ENCODE measurements at places on chromosomes 6 and 20.
A peak's percentile ranks its signal among the peaks of the same experiment; 100 is the strongest.

DNA sequence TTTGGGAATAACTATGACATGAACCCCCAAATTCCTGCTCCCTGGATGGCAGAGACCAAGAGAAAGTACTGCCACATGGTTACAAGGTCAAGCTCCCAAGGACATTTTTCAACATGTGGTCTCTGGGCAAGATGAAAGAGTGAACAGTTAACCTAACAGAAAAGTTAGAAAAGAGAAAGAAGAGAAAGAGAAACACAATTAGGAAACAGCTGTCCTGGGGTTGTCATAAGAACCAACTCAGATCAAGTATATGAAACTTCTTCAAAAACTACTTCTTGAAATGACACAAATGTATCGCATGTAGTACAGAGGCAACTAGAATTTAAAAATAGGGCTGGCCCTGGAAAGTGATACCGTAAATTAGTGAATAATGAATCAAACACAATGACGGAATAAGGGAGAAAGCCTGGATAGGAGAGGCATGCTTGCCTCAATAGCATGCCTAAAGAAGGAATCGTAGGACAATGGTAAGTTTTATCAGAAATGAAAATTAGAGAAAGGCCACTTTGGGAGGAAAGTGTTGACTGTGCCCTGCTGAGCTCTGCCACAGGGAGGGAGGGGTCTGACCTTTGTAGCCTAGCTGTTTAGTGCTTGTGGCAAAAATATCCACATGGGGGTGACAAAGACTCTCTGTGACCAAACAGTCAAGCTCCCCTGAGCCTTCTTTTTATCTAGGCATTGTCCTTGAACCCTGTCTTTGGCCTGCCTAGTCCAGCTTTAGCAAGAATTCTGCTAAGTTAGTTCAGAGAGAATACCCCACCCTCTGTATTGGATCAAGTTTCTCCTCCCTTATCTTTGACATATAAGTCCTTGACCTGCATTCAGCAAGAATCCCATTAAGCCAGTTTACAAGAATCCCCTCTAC is 4.3 kb upstream of the DCBLD1 start:
- peak; percentile 62 for DNase-seq

DNA sequence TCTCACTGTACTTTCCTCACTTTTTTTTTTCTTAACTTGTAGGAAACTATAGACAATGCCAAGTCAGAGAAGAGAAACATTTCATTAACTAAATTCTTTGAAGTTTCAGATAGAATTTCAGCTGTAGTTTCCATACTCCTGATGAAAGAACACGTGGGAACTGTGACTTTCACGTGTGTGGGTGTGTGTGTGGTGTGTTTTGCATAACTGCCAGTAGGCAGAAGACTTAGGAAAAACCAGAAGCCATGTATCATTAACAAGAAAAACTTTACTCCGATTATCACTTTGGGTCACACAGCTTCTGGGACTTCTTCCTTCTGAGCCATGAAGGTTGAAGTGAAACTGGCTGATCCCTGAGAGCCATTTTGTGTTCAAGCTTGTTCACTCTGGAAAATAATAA is 483.3 kb downstream of the TFAP2B start:
- DNase-seq = no peak

DNA sequence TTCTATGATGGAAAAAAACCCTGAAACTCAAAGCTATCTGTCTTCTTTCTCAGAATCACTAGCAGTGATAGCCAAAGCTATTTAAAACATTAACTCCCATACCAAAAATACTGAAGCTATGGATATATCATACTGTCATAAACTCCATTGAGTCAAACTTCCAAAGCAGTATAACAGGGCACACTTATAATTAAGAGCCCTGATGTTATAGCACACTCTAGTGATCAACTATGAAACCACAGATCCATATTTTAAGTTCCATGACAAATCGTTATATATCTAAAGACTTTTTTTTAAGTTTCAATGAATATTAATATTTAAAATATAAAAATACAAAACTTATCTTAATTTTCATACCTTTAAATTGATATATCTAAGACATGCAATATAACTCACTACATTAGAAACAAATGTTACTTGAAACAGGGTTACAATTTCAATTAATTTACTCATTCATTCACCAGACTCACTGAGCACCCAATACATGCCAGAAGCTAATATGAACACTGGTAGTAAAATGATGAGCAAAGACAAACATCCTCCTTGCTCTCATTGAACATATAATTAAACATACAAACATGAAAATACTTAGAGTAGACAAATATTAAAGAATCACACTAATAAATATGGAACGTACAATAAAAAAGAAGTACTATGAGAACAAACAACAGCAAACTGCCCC is 69.3 kb downstream of the IBTK start:
- no peak for DNase-seq

GRCh38 chr6:136969930-136970329 is 47.8 kb downstream of the SLC35D3 start:
- no peak for DNase-seq

DNA sequence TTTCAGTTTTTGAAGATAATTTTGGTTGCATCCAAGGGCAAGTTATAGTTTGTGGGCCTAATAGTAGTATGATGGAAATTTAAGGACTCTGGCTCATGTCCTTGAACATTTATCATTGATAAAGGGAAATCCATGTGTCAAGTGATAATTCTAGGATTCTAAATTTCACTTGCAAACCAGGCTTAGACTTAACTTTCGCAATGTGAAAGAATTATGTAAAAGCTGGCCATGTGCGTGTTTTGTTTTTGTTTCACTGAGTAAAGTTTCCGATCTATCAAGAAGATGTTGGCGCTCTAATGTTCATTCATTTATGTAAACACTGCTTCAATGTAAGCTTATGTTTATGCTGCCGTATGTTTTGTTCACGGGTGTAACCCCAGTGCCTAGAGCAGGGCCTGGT is 302.0 kb downstream of the SOX4 start:
- DNase-seq = no peak

- no peak for DNase-seq
These were observed 422.9 kb upstream of the PLCB4 start for GRCh38 chr20:8646033-8646441.

- peak; percentile 85 for DNase-seq
These were observed 26.5 kb downstream of the PDE10A start for GRCh38 chr6:165636402-165637048.

DNA sequence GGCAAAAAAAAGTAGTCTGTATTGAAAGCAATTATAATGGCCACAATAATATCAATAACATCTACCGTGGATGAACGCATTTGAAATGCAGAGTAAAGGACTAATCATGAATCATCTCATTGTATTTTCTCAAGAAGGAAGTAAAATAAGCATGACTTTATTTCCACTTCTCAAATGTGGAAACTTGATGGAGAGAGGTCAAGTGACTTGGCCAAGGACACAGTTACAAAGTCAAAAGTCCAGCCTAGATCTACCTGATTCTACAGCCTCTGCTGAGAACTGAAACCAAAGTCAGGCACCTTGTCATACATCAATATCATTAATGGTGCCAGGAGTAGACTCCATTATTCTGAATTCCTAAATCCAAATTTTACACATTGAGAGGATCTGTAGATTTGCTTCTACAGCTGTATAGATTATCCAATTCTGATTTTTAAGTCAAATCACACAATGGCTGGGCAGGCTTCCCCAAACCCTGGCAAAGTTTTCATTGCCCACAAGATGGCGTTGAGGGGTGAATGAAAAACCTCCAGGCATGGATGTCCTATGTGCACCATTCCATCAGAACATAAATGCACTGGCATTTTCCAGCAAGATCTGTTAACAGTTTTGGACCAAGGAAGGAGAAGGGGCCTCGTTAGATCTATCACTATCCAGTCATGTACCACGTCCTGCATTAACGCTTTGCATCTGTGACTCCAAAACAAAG is 423.1 kb downstream of the MAFB start:
- DNase-seq = peak; percentile 54

- DNase-seq = no peak
These were observed 14.1 kb downstream of the CPNE1 start for GRCh38 chr20:35650632-35651031.

GRCh38 chr6:57029213-57029612 is 17.3 kb upstream of the KIAA1586 start:
- DNase-seq = no peak

DNA sequence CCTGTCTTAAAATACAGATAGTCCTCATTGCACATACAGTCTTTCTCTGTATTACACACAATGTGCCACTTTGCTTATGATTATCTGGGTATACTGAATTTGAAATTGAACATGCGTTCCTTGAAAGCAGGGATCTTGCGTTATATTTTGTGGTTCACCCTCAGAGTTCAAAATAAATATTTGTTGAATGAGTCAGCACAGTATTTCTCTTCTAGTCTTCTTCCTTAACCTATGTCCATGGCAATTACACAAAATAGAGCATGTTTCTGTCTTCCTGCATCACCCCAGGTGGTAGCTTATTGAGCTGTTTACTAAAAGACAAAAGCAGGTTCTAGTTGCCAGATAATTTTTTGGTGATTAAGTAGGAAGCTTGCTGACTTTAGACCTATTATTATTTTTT is 272.9 kb upstream of the FERMT1 start:
- DNase-seq = no peak

DNA sequence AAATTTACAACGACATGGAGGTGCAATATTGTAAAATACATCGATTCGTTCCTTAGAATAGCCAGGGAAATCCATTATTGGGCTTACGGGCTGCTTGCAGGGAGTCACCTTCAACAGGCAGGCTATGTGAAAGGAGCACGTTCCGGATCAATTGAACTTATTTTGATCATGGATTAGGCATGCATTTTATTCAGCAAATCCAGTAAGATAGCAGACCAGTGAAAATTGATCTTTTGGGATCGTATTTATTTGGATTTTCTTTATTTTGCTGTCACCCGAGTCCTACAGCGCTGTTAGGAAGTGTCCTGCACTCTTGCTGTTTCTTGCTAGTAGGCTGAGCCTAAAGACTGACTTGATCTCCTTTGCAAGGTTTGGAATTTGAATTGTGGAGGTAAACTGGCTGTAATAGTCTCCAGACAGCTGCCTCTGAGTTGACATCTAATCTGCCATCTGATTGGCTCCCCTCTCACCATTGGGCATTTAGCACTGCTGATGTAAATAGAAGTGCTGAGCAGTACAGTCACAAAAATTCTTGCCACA is 3.0 kb downstream of the ARID1B start:
- DNase-seq = peak; percentile 70

GRCh38 chr6:14716499-14717146 is 529.2 kb upstream of the JARID2 start:
- no peak for DNase-seq

- no peak for DNase-seq
These were observed 111.7 kb upstream of the NEDD9 start for GRCh38 chr6:11343963-11344723.

GRCh38 chr20:20743511-20744169 is 31.2 kb upstream of the RALGAPA2 start:
- DNase-seq = peak; percentile 71

DNA sequence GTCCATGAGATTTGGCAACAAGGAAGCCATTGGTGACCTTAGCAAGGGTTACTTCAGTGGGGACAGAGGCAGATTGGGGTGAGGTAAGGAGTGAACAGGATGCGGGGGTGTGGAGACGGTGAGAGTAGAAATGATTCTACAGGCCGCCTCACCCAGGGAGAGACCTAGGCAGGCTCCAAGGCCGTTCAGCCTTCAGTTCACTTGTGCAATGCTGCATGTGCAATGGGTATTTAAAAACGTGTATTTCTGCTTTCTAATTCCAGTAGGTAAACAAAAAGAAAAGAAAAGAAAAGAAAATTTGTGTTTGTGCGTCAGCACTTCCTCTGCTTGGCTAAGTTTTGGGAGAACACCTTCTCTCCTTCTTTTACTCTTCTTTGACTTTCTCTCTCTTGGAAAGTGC is 56.8 kb downstream of the BANF2 start:
- no peak for DNase-seq

DNA sequence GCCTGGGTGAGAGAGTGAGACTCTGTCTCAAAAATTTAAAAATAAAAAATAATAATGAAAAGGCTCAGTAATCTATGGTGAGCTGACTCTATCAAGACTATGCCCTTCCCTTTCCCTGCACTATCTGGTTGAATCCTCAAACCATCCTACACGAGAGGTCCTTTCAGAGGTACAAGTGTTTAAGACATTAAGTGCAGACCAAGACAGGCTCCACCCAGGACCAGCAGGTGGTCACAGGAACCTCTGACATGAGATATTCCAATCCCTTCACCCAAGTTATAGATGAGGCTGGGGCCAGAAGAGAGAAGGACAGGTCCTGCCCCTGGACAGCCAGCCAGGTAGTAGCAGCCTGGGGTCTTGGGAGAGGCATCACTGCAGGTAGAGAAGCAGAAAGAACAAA is 182.6 kb downstream of the NFATC2 start:
- no peak for DNase-seq

DNA sequence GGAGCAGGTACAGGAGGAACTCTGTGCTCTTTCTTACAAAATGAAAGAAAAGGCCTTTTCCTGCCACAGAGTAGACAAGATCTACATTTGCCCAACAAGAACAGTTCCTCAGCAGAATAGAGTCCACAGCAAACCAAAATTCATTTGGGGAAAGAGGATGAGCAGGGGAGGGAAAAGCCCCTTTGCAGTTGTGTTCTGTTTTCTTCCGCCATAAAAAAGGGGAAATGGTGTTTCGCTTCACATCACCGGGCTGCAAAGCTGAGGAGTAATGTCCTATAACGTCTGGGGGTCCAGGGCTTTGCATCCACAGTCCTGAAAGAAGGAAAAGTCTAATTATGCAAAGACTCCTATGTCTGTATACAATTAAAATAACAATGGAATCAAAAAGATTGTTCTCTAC is at the start of gene GPR31:
Gene GPR31, minus strand, starts transcription at position 118 of the 400 bp plus-strand sequence. CDS start 149 bp downstream, outside the sequence.
- no peak for DNase-seq

DNA sequence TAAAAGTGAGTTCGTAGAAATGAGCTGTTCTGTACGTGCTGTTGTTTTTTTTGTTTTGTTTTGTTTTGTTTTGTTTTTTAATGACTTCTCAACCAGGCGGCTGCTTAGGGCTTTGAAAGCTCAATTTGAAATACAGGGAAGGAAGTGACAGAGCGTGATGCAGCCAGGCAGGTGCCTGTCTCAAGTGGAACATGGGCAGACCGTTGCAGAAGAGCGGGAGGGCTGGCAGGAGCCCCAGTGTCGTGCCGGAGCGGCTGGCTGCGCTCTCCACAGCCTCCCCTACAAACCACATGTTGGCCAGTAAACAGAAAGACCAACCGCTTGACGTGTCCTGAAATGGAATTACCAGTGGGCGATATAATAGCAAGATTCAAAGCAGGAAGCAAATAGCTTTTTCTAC is 164.9 kb upstream of the RREB1 start:
- no peak for DNase-seq

DNA sequence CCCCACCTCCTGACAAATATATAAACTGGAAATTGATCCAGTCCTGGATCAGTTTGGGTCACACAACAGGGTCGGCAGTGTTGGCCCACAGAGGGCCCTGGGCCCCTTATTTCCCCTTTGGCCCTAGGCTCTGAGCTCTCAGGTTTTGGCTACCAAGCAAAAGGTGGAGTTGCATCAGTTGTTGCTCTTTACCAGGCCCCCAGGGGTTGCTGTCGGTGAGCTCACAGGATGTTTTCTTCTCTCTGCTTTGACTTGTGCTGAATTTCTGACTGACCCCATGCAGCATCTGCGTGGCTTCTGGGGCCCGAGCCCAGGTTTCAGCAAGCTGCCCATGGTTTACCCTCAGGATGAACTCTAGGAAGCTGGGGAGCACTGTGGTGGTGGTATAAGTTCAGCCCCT is 44.6 kb downstream of the PPARD start:
- DNase-seq = no peak
